ENCODE measurements at places on chromosomes 1 and 21.

DNA sequence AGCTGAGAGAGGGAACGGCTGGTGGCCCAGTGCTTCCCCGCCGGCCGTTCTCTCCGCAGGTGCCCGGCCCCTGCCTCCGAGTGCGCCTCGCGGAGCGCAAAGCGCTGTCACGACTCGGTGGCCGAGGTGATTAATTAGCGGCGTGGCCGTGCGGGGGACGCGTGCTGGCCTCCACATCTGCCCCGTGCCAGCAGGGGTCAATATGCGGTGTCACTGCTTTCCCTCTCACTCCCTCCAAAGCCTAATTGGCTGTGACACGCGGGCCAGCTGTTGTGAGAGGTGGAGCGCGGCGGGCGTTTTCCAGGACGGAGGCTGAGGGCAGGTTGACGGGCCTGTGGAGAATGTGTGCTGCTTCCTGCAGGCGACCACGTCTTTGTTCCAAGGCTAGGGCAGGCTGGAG is 239.0 kb downstream of the LMX1A start:
- DNase-seq = no peak
- no peaks in the 10 kb centered on the region for H3K36me3 ChIP-seq
- no peak overlapping the region for H3K4me3 ChIP-seq
- H3K27ac ChIP-seq = no peak overlapping the region
- no peaks in the 10 kb centered on the region for H3K4me1 ChIP-seq

DNA sequence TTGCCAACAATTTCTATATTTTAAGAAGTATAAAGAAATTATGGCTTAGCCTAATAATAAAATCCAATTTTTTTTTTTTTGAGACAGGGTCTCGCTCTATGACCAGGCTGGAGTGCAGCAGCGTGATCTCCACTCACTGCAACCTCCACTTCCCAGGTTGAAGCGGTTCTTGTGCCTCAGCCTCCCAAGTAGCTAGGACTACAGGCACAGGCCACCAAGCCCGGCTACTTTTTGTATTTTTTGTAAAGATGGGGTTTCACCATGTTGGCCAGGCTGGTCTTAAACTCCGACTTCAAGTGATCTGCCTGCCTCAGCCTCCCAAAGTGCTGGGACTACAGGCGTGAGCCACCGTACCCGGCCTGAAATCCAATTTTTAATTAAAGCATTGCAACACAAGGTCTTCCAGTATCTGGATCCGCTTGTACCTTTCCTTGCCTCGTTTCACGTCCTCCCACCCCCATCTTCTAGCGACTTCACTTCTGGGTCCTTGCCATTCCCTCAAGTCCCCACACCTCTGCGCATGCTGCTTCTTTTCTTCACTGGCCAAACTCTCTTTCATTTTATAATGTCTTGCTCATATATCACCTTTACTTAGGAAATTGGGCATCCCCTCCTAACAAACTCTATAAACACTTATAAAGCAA is 2.3 kb downstream of the FUBP1 start:
- DNase-seq = no peak
- no peaks in the 10 kb centered on the region for H3K36me3 ChIP-seq
- H3K4me1 ChIP-seq = peaks cover 9% of the 10 kb centered on the region
- H3K27ac ChIP-seq = no peak overlapping the region
- no peak overlapping the region for H3K4me3 ChIP-seq

DNA sequence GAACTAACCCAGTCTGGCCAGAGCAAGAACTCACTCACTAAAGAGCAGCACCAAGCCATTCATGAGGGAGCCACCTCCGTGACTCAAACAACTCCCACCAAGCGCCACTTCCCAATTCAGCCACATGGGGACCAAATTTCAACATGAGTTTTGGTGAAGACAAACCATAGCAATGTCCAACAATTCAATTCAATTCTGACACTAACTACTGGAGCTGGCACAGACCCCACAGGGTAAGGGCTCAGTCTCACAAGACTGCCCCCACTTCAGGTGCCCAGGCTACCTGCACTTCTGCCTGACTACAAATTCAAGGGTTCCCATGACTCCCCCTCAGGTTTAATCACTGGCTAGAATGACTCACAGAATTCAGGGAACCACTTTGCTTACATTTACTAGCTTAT is 48.8 kb upstream of the RAP1A start:
- no peak overlapping the region for H3K27ac ChIP-seq
- H3K4me3 ChIP-seq = no peak overlapping the region
- H3K36me3 ChIP-seq = no peaks in the 10 kb centered on the region
- no peak for DNase-seq

- H3K36me3 ChIP-seq = no peaks in the 10 kb centered on the region
- H3K27ac ChIP-seq = no peak overlapping the region
- DNase-seq = no peak
- no peak overlapping the region for H3K4me3 ChIP-seq
Observed at GRCh38 chr21:32425628-32426027, 13.1 kb downstream of the EVA1C start.

DNA sequence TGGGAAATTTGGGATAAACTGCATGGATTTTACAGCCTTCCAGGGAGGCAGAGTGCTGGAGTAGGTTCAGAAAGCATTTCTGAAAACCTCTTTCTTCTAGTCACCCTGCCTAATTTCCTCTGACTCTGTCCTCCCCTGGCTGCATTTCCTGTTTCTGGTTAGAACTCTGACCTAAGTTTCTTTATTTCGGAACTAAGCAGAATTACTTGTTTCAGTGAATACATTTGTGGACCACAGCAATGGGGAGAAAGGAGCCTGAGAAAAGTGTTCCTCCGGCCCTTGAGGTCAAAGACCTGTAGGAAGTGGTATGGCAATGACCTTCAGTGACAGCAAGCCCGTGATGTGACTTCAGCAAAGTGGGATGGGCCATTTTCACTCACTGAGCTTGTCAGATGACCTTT is 173.4 kb upstream of the RUNX1 start:
- H3K27me3 ChIP-seq = no peaks in the 10 kb centered on the region
- H3K27ac ChIP-seq = no peak overlapping the region
- no peak for DNase-seq
- no peaks in the 10 kb centered on the region for H3K36me3 ChIP-seq
- H3K4me3 ChIP-seq = no peak overlapping the region

GRCh38 chr1:172299515-172299914 is 121.0 kb upstream of the C1orf105 start:
- no peak overlapping the region for H3K4me3 ChIP-seq
- no peaks in the 10 kb centered on the region for H3K4me1 ChIP-seq
- H3K27ac ChIP-seq = no peak overlapping the region

DNA sequence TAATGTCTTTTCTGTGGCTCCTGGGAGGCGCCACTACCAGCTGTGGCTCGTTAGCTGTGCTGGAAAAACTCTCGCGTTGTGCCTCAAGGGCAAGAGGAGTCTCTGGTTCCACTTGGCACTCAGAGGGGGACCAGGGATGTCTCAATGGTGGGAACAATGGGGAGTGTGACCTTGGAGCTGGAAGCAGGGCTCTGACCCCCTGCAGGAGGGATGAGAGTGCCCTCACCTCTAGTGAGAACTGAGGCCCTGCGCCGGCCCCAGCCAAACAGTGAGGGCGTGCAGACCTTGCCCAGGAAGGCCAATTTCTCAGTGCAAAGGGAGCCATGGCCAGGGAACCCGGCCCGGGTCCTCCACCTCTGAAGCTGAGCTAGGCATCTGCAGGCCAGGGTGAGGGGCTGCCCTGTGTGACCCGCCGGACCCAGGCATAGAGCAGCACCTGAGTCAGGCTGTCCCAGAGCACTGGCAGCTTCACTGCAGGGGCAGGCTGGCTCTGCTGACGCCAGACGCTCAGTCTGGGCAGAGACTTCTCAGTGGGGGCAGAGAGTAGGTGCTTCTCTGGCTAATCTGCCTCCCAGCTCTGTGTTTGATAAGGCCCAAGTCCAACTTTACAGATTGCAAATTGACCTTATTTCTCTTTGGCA is 1.8 kb downstream of the RD3 start:
- H3K4me3 ChIP-seq = no peak overlapping the region
- H3K27ac ChIP-seq = no peak overlapping the region
- no peak for DNase-seq
- H3K4me1 ChIP-seq = peaks cover 20% of the 10 kb centered on the region

DNA sequence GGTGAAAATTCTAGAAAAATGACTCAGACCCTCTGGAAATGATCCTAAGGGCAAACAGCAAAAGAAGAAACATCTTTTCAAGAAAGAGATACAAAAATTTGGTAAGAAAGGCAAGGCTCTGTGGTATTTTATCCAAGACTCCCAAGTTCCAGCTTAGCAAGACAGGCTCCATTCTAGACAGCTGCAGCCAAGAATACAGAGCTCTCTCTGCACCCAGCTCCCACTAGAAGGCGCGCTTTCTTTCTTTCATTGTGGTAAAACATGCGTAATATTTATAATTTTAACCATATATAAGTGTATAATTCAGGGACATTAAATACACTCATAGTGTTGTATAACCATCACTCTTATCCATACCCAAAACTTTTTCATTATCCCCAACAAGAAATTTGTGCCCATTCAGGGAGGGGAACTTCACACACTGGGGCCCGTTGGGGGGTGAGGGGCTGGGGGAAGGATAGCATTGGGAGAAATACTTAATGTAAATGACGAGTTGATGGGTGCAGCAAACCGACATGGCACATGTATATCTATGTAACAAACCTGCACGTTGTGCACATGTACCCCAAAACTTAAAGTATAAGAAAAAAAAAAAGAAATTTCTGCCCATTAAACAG is 2.2 kb upstream of the HFM1 start:
- no peak overlapping the region for H3K27ac ChIP-seq
- H3K4me1 ChIP-seq = peaks cover 11% of the 10 kb centered on the region
- no peaks in the 10 kb centered on the region for H3K36me3 ChIP-seq
- H3K4me3 ChIP-seq = no peak overlapping the region
- no peaks in the 10 kb centered on the region for H3K27me3 ChIP-seq

DNA sequence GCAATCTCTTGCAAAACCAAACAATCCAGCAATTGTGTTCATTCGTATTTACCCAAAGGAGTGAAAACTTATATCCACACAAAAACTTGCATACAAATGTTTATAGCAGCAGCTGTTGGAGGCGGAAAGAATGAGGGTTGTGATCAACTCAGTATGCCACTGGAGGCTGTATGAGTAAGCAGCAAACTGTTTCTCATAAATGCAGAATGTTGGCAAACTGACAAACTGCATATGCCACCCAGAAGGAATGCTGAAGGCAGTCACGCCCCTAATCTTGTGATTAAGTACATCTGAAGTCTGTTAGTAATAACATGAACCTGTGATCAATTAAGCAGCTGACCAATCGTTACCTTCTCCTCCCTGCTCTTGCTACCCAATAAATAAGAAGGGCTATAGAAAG is 60.5 kb upstream of the CR2 start:
- no peak for DNase-seq
- H3K4me1 ChIP-seq = no peaks in the 10 kb centered on the region
- no peak overlapping the region for H3K27ac ChIP-seq
- no peak overlapping the region for H3K4me3 ChIP-seq

GRCh38 chr1:51861669-51862068 is 16.9 kb downstream of the NRDC start:
- H3K27ac ChIP-seq = no peak overlapping the region
- no peaks in the 10 kb centered on the region for H3K27me3 ChIP-seq
- no peaks in the 10 kb centered on the region for H3K36me3 ChIP-seq
- no peak for DNase-seq
- H3K4me3 ChIP-seq = no peak overlapping the region
- no peaks in the 10 kb centered on the region for H3K4me1 ChIP-seq

- H3K27ac ChIP-seq = no peak overlapping the region
- no peaks in the 10 kb centered on the region for H3K27me3 ChIP-seq
- DNase-seq = no peak
- H3K36me3 ChIP-seq = no peaks in the 10 kb centered on the region
- H3K4me3 ChIP-seq = no peak overlapping the region
- no peaks in the 10 kb centered on the region for H3K4me1 ChIP-seq
Observed at GRCh38 chr1:82564333-82564732, 763.6 kb downstream of the ADGRL2 start.

- no peaks in the 10 kb centered on the region for H3K27me3 ChIP-seq
- peaks cover 49% of the 10 kb centered on the region for H3K4me1 ChIP-seq
- no peak for DNase-seq
- no peak overlapping the region for H3K4me3 ChIP-seq
- H3K27ac ChIP-seq = peak overlapping the region; percentile 22
- no peaks in the 10 kb centered on the region for H3K36me3 ChIP-seq
Observed at GRCh38 chr1:24752305-24752704, 7.1 kb downstream of the CLIC4 start.

- peak; percentile 52 for DNase-seq
- H3K4me1 ChIP-seq = peaks cover 45% of the 10 kb centered on the region
- peak overlapping the region; percentile 99 for H3K27ac ChIP-seq
Observed at GRCh38 chr1:12615865-12616708, 1.9 kb downstream of the DHRS3 start.

- H3K27ac ChIP-seq = no peak overlapping the region
- no peak overlapping the region for H3K4me3 ChIP-seq
- no peaks in the 10 kb centered on the region for H3K27me3 ChIP-seq
- no peak for DNase-seq
- H3K36me3 ChIP-seq = no peaks in the 10 kb centered on the region
Observed at GRCh38 chr1:24990779-24991641, 60.9 kb upstream of the RUNX3 start.

- no peaks in the 10 kb centered on the region for H3K4me1 ChIP-seq
- H3K4me3 ChIP-seq = no peak overlapping the region
- H3K27ac ChIP-seq = no peak overlapping the region
- H3K27me3 ChIP-seq = no peaks in the 10 kb centered on the region
Observed at GRCh38 chr1:161736335-161736969, 13.1 kb upstream of the DUSP12 start.

DNA sequence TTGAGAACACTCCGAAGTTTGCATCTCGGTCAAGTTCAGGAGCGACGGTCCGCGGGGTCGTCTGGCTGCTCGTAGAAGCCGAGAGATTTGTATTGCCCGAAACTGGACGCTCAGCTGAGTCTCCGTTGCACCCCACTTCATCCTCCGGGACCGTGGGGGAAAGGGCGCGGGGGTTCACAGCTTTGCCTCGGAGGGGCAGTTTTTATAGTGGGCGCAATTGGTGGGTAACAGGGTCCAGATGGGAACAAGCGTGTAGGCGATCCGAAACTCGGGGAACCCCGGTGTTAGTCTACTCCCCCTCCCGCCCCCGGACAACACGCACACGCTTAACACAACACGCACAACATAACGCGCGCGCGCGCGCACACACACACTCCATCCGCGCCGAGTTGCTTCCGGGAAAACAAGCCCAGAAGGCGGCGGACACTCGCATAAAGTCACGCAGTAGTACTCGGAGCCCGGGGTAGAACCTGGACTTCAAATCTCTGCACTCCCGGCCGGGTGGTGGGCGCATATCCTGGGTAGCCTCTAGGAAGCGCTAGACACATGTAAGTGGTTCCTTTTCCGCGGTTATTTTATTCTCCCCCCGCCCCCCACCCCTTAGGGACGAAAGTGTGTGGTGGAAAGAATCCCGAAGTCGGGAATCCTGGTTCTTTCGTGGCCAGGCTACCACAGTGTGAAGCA is 1.1 kb upstream of the JUN start:
- no peaks in the 10 kb centered on the region for H3K36me3 ChIP-seq
- peak overlapping the region; percentile 98 for H3K27ac ChIP-seq
- H3K4me3 ChIP-seq = peak overlapping the region; percentile 56

Measured in liver (tissue), 10 donors.